ENCODE measurements at places on chromosomes 7 and 10.

- no peak for DNase-seq
Observed at GRCh38 chr10:58980826-58981415, 195.5 kb upstream of the PHYHIPL start.

DNA sequence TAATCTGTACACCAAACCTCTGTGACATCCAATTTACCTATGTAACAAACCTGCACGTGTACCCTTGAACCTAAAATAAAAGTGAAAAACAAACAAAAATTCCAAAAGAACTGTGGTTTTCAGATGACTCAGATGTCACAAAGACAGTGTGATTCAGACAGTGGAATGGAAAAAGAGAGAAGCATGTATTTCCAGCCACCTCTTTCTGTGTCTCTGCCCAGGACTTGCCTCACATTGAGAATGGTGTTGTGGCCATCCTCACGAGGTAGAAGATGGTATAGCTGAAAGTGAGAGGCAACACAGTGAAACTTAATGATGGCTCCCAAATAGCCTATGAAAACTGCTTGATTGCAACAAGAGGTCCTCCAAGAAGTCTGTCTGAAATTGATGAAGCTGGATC, 78.0 kb downstream of the ARL5B start:
- DNase-seq, result no peak

DNA sequence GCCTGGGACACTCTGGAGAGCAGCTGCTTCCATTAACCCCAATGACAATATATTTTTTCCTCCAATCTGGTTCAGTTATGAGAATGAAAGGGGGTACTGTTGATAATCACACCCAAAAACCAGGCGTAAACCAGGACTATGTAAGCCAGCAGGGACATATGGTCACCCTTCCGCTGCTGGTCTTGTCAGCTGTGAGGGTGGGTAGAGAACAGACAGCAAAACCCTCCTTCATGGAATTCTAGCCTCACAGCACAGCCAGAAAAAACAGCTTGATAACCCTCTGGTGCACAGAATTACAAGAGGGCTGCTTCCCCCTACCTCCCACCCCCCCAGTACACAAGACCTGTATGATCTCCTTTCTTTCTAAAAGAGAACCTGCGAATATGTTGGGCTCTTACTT, 368.8 kb upstream of the ZMIZ1 start:
- DNase-seq, result no peak

GRCh38 chr7:93964813-93965212, 39.3 kb downstream of the BET1 start:
- no peak for DNase-seq

- DNase-seq, result no peak
Observed at GRCh38 chr7:150317748-150318444, 5.3 kb upstream of the LRRC61 start.

DNA sequence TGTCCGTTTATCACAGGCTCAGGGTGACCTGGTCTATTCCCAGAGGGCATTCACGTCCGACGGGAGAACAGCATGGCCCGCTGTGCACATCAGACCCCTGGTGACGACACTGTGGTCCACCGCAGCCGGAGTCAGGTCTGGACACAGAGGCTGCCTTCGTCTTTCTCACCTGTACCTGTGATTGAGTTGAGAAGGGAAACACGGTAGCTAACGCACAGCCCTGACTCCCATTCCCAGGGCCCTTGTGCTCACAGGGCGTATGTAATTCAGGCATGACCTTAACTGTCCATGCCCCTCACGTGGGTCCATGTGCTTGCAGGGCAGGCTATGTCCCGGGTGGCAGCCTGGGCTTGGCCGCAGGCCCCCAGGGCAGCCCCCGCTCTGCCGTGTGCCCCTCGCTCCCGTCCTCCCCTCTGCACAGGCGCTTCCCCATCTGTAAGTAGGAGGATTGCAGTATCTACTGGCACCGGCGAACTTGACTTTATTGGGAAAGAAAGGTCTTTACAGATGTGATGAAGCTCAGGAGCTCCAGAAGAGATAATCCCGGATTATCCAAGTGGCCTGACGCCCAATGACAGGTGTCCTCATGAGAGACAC, 221.3 kb upstream of the TCERG1L start:
- DNase-seq, result no peak

- no peak for DNase-seq
Observed at GRCh38 chr10:68601501-68602265, 41.5 kb downstream of the TET1 start.

GRCh38 chr10:37488792-37489657, 363.6 kb downstream of the ANKRD30A start:
- no peak for DNase-seq

GRCh38 chr7:95180-95862, 97.0 kb upstream of the FAM20C start:
- no peak for DNase-seq

Measured in effector CD8-positive, alpha-beta T cell (primary cell).